D721Med (cell line): ENCODE measurements at places on chromosomes 5 and 9.

GRCh38 chr9:16000811-16001210, 448.0 kb downstream of the CCDC171 start:
- DNase-seq, result no peak

GRCh38 chr9:93091453-93092081, 4.5 kb upstream of the CARD19 start:
- peak; percentile 1 for DNase-seq

GRCh38 chr9:89177944-89178829, at the start of gene SHC3:
Gene SHC3, minus strand, starts transcription at chr9:89178818. Its CDS starts 358 bp downstream, at chr9:89178460.
- DNase-seq, result no peak

- no peak for DNase-seq
Measured at GRCh38 chr5:81630684-81631083, 120.2 kb downstream of the SSBP2 start.

- peak; percentile 90 for DNase-seq
Measured at GRCh38 chr5:172283862-172284610, 472 bp upstream of the UBTD2 start.

DNA sequence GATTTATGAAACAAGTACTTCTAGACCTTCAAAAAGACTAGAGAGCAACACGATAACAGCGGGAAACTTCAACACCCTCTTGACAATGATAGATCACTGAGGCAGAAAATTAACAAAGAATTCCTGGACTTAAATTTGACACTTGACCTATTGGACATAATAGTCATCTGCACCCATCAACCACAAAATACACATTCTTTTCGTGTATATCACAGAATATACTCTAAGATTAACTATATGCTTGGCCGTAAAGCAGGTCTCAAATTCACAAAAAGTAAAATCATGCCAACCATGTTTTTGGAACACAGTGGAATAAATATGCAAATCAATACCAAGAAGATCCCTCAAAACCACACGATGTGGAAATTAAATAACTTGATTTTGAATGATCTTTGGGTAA, 559.4 kb downstream of the DNAH5 start:
- no peak for DNase-seq

DNA sequence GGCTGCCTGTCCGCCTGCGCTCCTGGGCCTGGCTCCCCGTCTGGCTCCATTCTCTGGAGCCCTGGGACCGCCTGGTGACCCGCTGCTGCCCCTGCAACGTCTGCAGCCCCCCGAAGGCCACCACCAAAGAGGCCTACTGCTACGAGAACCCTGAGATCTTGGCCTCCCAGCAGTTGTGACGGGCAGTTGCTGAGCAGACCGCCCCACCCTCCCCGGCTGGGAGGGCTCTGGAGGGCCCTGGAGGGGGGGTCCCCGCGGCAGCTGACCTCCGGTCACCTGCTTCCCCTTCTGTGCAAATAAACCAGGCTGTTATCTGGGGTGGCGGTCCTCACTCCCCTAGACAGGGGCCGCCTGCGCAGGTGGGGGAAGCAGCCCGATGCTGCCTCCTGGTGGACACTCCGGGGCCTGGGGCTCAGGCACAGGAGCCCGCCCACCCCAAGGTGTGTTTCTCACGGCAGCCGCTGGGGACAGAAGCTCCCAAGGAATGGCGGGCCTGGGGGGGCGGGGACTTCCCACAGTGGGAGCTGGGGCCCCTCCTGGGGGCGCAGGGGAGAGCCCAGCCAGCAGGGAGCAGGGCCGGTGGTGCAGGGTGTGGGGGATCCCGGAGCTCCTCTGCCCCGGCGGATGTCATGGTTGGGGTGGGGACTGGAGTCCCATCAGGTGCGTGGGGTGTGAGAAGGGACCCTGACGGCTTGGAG, 4.7 kb upstream of the TUBB4B start:
- DNase-seq, result peak; percentile 100

GRCh38 chr5:172164769-172165212, 23.2 kb downstream of the STK10 start:
- no peak for DNase-seq

DNA sequence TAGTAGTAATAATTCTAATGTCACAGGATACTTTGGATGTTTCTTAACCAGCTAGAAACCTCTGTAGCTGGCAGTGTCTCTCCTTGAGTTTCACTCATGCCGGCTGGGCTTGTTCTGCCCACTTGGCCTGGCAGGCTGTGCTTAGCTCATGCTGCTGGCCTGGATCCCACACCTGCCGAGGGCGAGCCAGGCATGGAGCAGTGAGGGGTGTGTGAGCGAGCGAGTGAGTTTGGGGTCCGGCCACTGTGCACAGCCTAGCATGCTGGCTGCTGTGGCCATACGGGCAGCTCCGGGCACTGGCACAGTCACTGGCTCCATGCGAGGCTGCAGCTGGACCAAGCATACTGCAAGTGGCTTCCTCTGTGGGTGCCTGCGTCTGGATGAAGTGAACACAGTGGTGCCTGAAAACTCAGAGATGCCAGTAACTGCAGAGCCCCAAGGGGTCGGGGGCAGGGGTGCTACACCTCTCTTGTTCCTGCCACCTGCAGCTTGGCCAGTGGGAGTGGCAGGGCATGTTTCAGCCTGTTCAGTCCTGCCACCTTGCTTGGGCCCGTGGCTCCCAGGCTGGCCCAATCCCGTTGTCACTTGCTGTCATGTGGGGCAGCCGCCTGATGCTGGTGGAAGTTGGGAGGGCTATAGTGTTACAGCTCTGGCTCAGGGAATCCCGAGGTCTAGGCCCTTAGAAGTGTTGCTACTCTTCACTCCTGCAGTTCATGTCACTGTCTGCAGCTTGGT, 9.9 kb downstream of the FSD1L start:
- DNase-seq, result no peak

GRCh38 chr5:172729588-172729987, 41.4 kb downstream of the DUSP1 start:
- DNase-seq, result no peak
